ENCODE measurements at places on chromosomes 12 and 14. TPM values are rescaled to one million over a fixed set of nuclear protein-coding genes. Genes with fewer than 3 reads are reported as not detected.

The RNASE4 gene
- total RNA-seq = 39.5 TPM

The GPX2 gene
- total RNA-seq = 21.0 TPM

The KIF21A gene
- 56.3 TPM for total RNA-seq

The LBHD2 gene
- not detected for total RNA-seq

Measured in urinary bladder (tissue), 4 donors.